ENCODE measurements at places on chromosomes 7 and 10.

GRCh38 chr10:71998840-71999194 is 34.6 kb downstream of the CHST3 start:
- DNase-seq = no peak

GRCh38 chr7:149097088-149097487 is 6.6 kb upstream of the ZNF786 start:
- DNase-seq = no peak

- DNase-seq = no peak
These were observed 19.7 kb downstream of the CUL1 start for GRCh38 chr7:148718431-148718830.

DNA sequence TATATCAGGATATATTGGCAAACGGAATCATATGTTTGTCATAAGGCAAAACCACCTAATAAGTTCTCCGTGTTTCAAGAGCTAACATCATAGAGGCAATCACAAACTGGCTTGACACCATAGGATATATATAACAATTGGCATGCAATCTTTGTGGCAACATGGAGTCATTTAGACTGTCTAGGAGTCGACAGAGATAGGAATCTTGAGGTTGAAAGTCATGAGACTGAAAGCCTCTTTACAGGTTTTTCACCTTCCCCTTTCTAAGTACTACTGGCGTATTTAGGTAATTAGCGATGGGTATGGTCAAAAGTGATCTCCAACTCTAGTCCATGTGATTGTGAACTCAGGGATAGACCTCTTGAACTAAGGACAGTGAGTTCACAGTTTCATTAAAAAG is 63.7 kb downstream of the THSD7A start:
- no peak for DNase-seq

DNA sequence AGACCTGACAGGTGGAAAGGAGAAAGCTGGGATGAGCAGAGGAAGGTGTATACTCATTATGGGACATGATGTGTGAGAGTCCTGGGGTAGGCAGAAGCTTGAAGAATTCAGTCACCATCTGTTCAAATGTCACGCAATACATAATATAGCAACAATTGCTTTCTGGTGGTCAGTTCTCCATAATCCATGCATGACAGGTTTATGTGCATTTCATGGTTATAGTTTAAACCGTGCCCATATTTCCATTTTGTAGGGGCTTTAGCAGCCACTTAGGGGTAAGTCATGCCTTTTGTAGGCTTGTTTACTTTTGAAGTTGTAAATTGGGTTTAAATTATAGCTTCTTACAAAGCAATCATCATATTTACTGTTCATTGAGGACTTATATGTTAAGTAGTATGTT is 158.8 kb downstream of the NXPH1 start:
- no peak for DNase-seq

Measured in dermis microvascular lymphatic vessel endothelial cell (primary cell).